ENCODE measurements at places on chromosomes 16 and 17. TPM values are rescaled to one million over a fixed set of nuclear protein-coding genes. Genes with fewer than 3 reads are reported as not detected.

DNA sequence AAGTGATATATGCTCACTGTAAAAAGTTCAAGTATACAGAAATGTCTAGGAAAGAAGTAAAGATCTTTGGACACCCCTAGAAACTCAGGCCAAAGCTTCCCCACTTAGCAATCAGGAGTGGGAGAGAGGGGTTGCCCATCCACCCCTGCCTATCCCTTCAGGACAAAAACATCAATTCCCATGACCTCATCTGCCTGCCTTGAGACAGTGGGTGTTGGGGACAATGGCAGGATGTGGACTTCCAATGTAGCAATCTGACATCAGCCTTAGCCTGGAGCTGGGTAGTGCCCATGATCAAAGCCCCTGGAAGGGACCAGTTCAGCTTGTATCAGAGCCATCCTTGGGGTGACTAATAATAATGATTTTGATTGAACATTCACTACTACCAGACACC is 18.1 kb downstream of the ITPRIPL2 start:
- no peak for DNase-seq

GRCh38 chr16:4123616-4124300 is 7.5 kb upstream of the ADCY9 start:
- DNase-seq = no peak

GRCh38 chr16:19066988-19067348 is 446 bp upstream of the COQ7 start:
- DNase-seq = no peak

GRCh38 chr16:75256059-75256571 is 4.7 kb upstream of the BCAR1 start:
- DNase-seq = no peak

DNA sequence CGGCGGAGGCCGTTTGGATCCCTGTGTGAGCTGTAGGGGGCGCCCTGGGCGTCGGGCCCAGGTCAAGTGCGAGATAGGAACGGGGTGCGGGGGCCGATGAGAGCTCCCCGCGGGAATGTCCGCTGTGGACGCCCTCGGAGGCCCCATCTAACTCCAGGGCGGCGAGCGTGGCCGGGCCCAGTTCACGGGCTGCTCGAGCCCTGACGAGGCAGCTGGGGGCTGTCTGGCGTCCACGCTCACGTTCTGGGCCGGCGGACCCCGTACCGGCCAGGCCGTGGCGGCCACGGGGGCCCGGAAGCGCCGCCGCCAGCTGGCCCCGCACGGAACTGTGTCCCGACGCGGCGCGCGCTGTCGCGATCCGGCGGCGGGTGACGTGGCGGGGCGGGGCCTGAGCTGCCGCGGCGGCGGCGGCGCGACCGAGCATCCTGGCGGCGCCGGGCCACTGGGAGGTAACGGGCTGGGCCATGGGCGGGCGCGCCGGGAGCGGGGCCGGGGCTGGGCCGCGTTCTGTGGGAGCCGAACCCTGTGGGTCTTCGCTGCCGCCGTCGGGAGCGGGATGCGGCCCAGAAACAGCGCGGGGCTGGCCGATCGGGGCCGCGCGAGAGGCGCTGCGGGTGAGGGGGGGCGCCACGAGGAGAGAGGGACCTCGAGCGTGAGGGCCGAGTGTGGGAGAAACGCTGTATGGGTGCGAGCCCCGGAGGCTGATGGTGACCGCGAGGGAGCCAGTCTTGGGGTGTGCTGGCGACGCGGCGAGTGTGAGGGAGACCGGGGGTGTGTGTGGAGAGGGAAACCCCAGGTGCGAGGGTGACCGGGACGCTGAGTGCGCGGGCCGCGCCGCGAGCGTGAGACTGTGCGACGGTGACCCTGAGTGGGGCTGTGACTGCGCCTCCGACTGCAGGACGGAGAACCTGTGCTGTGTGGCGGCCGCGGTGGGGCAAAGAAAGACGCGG is at the start of gene SLC7A6:
Gene SLC7A6 (plus strand): TSS at position 399 of the 950 bp plus-strand sequence. CDS start 10,201 bp downstream, outside the sequence.
- peak; percentile 73 for DNase-seq

DNA sequence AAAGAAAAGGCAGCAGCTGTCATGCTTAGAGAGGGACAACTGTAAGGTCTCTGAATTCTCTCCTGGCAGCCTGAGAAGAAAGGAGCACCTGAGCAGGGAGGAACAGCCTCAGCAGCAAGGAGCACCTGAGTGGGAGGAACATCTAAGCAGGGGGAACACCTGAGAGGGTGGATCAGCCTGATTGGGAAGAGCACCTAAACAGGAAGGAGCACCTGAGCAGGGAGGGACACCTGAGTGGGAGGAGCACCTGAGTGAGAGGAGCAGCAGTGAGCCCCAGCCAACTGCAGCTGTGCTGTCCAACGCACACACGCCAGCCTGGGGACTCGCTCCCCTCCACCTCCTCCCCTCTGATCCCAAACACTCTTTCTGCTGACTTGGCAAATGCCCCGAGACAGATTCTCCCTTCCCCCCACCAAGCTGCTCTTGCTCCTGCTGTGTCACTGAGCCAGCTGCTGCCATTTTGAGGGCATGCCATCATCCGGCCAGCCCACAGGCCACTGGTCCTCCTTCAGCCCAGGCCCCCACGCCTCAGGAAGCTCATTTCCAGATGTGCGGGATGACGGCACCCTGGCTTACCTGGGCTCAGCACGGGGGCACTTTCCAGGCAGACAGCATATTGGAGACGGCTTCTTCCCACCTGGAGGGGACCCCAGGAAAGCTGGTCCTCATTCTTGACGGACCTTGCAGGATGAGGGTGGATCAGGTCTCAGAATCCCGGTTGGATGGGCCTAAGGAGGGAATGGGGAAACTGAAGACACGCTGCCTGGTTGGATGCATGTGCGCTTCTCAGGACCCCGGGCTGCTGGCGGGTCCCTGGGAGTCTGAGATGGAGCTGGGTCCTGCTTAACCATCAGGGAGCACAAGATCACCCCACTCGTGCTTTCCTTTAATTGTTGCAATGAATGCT is 57.7 kb upstream of the RBFOX3 start:
- no peak for DNase-seq

DNA sequence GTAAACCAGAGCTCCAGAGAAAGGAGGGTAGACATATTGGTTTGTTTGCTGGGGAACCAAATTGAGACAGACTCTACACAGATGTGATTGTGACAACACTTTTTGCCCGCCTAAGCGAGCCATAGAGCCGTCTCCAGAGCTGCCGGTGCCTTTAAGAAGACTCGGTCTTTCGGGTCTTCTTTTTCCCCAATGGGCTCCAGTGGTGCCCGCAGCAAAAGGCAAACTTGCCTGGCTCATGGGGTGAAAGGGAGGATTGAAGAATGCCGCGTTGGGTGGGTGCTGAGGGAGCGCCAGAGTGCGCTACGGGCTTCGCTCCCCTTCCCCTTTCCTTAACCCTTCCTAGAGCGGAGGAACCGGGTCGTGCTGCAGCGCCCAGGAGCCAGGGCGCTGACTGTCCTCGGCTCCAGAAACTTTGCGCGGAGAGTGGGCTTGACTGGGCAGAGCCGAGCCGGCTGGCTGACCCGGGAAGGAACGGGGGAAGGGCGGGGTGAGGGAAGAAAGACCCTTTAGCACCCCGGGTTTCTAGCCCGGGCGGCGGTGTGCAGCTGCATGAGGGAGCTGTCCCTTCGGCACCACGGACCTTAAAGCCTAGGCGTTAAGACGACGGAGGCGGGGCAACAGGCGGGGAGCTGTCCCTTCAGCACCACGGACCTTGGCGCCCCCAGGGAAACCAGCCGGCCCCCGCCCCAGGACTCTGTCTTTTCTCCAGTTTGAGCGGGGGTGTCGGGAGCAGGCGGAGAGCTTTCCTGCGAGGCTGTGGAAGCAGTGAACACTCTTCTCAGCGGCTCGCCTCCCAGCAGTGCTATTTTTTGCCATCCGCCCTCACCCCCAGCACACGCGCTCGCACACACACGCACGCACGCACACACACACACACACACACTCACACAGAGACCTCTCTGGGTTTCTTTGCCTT is at the start of gene CACNG3:
Gene CACNG3 (plus strand): TSS at position 880 of the 916 bp plus-strand sequence. CDS start 420 bp downstream, outside the sequence.
- DNase-seq = peak; percentile 50

DNA sequence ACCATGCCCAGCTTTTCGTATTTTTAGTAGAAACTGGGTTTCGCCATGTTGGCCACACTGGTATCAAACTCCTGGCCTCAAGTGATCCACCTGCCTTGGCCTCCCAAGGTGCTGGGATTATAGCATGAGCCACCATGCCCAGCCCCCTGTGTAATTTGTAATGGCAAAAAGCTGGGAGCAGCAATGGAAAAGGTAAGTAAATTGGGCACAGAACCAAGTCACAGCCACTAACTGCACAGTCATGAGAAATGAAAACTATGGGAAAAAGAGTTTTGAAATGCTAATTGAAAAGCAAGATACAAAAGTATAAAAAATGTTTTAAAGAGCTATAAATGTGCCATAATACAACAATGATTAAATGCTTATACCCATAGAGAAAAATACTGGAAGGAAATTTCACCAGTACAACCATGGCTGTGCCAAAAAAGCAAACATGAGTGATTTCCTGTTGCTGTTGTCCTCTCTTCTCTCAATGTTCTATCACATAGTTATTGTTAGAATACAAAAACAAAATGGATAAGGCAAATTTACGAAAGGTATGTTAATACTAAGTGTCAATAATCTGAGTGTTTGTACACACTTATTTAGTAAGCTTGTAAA is 6.2 kb downstream of the NTAN1 start:
- no peak for DNase-seq

- DNase-seq = no peak
These were observed 48.2 kb downstream of the IL21R start for GRCh38 chr16:27450196-27450549.

DNA sequence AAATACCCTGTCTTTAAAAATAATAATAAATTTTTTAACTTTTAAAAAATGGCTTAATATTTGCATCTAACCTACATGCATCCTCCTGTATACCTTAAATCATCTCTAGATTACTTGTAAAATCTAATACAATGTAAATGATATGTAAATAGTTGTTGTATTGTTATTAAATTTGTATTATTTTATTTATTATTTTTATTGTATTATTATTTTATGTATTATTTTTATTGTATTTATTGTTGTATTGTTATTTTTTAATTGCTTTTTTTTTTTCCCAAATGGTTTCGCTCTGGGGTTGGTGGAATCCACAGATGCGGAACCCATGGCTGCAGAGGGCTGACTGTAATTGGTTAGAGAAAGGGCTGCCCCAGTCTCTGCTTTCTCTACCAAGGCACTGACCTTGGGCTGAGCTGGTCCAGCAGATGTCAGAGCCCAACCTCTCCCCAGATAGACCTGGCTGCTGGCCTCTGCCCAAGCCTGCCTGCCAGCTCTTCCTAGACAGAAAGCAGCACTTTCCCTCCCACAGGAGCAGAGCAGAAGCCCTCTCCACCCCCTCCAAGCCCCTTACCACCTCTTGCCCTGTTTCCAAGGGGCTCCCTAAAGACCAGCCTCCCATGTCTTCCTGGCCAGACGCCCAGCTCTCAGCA is 183.8 kb downstream of the GSG1L start:
- DNase-seq = no peak

GRCh38 chr17:82702231-82702927 is 3.9 kb upstream of the RAB40B start:
- peak; percentile 58 for DNase-seq

DNA sequence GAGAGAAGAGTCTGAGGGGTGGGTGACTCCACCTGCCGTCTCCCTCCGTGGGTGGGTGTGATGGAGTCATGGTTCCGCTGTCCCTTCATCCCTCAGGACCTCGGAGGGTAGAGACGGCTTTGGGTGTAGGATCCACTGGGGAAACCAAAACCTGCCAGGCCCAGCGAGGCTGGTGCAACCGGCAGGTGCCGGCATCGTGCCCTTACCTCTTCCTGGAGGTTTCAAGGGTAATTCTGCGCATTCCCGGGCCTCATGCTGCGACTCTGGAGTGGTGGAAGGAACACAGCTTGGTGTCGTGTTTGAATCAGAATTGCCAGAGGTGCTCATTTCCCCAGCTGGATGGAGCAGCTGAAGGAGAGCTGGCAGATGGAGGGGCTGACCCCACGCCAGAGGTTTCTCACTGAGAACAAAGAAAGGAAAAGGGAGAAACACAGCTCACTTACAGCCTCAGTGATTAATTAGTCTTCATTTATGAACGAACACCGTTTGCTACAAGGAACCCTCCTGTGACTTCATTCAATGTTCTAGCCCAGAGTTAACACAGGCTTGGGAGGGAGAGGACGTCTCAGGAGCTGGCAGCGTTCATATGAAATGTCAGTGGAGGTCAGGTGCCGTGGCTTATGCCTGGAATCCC is 16.3 kb upstream of the ATP2A3 start:
- no peak for DNase-seq

GRCh38 chr17:5769593-5770354 is 185.5 kb upstream of the NLRP1 start:
- DNase-seq = no peak

- no peak for DNase-seq
These were observed 31.0 kb downstream of the SCNN1B start for GRCh38 chr16:23333034-23333579.

- DNase-seq = no peak
These were observed 17.1 kb downstream of the GNA13 start for GRCh38 chr17:65039336-65039988.

DNA sequence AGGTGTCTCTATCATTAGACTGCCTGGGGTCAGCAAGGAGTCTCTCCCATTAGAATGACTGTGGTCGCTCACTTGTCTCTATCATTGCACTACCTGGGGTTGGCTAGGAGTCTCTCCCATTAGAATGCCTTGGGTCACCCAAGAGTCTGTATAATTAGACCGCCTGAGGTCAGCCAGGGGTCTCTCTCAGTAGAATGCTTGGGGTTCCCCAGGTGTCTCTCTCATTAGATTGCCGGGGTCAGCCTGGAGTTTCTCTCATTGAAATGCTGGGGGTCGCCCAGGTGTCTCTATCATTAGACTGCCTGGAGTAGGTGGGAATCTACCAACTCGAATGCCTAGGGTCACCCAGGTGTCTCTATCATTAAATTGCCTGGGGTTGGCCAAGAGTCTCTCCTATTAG is 2231.6 kb downstream of the TP53TG3F start:
- DNase-seq = no peak

DNA sequence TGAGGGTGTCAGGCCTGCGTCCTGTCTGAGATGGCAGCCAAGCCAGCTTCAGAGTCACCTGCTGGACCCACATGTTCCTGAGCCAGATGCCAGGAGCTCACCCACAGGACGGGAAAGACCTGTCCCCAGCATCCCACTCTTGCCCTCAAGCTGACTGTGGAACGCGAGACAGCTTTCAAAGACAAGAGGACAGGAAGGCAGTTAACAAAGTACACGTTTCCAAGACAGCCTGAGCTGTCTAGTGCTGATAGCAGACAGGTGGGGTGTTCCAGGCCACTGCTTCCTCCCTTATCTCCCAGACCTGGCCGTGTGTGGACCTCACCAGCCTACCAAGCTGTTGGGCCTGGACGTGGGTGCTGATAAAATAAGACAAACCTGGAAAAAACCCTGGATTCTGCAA is 13.2 kb downstream of the CMTM3 start:
- peak; percentile 30 for DNase-seq

PMFBP1 gene
- 4.7 TPM for polyA plus RNA-seq

TVP23A gene
- 3.5 TPM for polyA plus RNA-seq

CAPNS2 gene
- 0.09 TPM for polyA plus RNA-seq

RRAD gene
- polyA plus RNA-seq = 2.0 TPM

CBFA2T3 gene
- polyA plus RNA-seq = 7.4 TPM

All from large intestine (tissue), 12 donors.